Central memory CD8-positive, alpha-beta T cell (primary cell): ENCODE measurements at places on chromosomes 11 and 22.

DNA sequence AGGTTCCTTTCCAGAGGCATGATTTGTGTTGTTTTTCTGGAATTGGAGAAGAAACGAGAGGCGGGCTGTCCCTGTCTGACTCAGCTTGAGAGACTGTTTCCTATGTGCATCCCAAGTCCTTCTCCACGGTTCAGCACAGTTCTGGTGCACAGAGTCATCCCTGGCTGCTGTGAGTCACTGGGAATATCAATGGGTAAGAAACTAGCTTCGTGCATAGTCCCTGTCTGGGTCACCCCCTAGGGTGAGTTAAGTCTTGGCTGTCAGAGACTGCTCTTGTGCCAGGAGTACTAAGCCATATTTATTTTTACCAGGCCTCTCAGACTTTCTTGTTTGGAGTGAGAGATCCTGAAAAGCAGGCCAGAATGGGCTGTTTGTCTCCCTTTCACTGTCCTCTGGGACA lies 2.4 kb upstream of the LRP4 start:
- DNase-seq: no peak

DNA sequence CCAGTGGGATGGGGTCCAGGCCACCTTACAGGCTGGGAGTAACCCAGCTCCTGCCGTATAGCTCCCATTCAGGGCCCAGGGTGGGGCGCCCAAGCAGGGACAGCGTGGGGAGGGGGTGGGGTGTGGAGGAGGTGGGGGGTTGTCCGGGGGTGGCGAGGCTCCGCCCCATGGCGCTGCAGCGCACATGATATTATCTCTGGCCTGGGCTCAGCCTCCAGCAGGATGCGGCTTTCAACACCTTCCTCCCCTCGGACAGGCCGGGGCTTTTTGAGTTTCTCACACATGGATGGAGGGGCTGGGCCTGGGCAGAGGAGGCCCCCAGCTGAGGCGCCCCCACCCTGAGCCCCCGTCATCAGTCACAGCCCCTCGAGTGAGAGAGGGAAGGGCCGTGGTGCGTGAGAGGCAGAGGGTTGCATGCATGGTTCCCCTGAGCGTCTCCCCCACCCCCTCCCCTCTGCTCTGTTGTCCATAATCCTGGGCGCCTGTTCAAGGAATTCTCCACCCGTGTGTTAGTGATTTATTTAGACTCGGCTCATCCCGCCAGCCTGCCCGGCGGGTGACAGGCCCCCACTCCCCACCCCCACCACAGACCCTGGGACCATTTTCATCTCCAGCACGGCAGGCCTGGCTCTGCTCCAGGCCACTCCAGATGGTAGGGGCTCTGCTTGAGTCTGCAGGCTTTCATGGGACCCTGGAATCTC lies 44.9 kb downstream of the WNT11 start:
- DNase-seq: no peak

GRCh38 chr22:44586999-44587736 lies 89.1 kb upstream of the RTL6 start:
- DNase-seq: no peak

DNA sequence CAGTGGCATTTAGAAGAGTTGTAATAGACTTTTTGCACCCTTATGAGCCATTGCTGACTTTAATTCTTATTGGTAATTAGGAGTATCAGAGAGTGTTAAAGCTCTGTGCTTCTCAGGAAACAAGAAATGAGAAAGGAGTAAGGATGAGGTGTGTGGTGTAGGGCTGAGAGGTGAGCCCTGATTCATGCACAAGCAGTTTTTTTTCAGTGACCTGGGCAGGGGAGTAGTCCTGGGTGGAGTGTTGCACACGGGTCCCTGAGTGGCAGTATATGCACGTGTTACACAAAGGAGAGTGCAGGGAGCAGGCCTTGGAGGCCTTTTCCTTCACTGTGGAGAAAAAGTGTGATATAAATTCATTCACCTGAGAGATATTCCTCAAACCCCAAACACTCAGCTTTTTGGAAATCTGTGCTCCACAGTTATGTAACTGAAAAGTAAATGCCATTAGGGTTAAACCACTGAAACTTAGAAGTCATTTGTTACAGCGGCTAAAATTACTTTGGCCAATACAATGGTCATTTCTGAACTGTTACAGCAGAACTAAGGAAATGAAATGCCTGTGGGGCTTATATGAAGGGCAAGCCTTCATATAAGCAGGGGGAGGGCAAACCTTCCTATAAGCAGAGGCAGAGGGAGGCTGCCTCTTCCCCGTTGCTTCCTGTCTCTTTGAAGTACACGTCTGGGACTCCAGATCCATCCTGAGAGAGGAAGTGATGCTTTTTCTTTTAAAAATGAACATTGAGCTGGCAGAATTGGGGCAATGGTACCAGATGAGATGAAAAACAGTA lies 62.6 kb upstream of the OLFML1 start:
- DNase-seq: no peak

- DNase-seq: no peak
Measured at GRCh38 chr11:109756521-109756920, 334.5 kb downstream of the C11orf87 start.

- DNase-seq: no peak
Measured at GRCh38 chr11:107804971-107805370, 53.6 kb downstream of the SLC35F2 start.

- no peak for DNase-seq
Measured at GRCh38 chr11:130042093-130042591, 27.6 kb upstream of the APLP2 start.

- no peak for DNase-seq
Measured at GRCh38 chr11:6742260-6742659, 29.5 kb downstream of the OR2AG2 start.

GRCh38 chr11:79196950-79197349 lies 243.9 kb downstream of the TENM4 start:
- no peak for DNase-seq

- DNase-seq: no peak
Measured at GRCh38 chr11:2932850-2933251, 3.6 kb upstream of the PHLDA2 start.

DNA sequence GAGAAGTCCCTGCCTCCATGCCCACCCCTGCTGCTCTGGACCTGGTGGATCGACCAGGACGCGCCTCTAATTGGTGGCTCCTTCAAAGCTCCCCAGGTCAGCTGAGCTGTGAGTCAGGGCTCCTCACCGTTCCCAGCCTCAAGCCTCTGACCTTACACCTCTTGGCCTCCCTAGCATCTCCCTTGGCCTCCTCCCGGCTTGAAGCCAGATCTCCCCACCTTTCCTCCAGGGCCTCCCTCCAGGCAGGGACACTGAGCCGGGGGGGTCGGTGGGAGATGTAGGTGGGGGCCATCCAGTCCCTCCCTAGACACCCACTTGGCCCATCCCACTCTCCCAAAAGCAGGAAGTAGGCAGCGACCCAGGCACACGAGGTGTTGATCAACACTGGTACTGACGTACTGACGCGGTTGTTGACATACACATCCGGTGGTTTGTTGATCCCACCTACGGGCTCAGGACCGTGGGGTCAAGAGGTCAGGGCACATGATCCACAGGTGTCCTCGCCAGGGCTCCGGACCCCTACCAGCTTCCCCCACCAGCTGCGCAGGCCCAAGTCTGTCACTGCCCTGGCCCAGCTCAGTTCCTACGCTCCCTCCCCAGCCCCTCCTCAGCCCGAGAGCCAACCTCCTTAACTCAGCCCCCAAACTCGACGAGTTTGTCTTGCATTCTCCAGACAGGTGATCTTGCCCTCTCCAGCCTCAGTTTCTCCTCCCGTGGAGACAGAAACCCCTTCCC lies 802 bp downstream of the ATG2A start:
- DNase-seq: peak; percentile 44

DNA sequence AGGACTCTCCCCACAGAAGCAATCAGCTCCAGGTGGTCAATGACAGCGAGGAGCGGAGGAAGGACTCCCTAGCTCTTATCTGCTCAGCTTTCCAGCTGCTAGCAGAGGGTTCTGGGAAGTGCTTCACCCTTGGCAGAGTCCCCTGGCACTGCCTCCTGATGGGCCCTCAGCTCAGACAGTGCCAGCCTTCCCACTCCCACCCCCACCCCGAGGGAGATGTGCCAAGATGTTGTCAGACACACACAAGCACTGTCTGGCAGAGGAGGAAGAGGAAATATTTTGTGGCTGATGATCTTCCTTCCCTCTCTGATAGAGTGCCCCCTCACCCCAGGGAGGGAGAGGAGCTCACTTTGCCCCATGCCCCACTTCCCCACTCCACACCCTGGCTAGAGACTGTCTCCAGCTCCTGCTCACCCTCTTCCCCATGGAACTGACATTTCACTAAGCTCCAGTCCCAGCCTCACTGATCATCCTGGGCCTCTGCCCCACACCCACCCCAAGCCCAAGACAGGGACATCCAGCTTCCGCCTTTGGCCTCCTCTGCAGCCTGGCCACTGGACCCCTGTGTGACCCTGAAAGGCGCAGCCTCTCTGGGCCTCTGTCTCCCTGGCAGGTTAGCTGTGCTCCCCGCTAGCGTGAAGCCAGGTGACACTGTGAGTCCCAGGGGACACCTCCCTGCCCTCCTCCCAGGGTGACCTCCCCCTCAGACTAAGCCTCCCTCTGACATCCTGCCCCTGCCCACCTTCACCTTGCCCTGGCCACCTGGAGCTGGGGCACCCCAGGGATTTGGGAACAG lies 44.5 kb downstream of the SLCO2B1 start:
- DNase-seq: no peak

DNA sequence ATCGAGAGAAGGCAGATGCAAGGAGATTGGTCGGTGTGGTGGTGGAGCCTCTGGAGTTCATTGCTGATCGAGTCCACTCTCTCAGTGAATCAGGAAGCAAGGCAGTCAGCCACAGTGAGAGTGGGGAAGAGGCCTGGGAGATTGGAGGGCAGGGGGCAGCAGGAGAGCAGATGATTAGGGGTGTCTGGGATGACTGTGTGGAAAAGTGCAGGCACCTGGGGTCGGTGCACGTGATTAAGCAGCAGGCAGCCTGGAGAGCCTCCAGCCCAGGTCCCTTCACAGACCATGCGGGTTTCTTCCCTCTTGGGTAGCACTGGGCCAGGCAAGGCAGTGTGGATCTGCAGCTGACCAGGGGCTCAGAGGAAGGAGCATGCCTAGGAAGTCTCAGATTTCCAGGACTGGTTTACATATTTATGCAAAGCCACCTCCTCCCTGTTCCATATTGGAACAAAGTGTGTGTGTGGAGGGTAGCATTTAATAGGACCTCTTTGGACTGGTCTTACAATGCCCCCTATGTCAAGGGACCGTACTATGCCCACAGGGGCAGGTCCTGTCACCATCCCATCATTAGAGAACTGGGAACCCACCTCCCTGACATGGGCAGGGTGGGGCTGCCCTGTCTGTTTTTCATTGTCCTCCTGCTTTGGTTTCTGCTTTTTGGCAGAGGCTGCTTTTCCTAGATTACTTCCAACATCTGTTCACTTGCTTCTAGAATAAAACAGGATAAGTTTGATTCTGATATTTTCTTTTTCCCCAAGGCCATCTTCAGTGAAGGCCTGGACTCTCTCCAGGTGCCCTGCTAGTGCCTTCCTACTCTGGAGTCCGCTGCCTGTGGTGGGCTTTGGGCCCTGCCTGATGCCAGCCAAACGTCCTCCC lies 14.0 kb upstream of the GDPD5 start:
- DNase-seq: no peak

DNA sequence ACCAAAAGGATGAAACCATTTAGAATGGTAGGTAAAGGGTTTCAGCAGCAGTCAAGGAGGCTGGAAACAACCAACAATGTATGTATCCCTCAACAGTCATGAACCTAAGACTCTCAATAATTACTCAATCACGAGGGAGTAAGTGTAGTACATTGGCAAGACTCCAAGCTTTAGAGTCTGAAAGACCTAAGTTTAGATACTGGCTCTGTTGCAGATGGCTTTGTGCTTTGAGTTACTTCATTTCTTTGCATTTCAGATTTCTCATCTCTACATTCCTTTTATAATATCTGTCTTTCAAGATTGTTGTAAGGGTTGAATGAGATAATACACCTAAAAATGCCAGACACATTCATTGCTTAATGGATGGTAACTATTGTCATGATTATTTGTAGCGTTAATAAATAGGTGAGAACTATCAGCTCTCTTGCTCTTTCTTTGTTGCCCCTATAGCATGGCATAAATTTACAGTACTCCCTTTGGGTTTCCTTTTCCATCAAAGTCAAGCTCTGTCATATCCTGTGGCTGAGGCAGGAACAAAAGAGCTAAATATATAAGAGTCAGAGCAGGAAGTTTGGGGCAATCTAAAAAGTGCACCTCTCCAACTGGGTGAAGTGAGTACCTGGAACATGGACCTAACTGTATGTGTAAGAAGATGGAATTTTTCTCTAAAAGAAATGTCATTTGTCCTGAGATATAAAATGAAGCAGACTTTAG lies 228.2 kb upstream of the ZC3H12C start:
- DNase-seq: no peak

DNA sequence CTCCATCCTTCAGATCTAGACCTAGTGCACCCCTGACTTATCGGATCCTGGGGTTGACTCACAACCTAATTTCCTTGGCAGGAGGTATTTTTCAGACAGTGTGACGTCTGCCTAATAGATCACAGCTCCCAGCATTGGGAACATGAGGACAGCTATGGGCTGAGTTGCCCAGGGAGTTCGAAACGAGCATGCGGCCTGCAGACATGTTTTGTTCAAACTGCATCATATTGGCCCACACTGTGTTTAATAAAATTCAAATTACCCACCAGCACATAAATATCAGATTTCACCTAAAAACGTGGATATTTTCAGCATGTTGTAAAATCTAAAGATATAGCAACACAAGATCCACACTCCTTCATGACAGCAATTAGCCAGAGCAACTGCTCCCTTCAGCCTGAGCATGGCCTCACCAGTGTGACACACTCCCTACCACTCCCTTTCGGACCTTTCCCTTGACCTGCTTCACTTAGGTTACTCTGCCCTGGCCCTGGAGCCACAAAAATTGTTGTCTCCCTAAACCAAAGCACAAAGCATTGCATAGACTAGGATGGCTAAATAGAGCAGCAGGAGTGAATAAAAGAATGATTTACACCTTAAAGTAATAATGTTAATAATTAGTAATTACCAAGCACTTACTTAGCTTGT lies 53.6 kb upstream of the USP47 start:
- DNase-seq: no peak

- no peak for DNase-seq
Measured at GRCh38 chr11:35105319-35106079, 33.5 kb upstream of the CD44 start.

- no peak for DNase-seq
Measured at GRCh38 chr22:23403720-23404688, 176.1 kb downstream of the IGLL1 start.

DNA sequence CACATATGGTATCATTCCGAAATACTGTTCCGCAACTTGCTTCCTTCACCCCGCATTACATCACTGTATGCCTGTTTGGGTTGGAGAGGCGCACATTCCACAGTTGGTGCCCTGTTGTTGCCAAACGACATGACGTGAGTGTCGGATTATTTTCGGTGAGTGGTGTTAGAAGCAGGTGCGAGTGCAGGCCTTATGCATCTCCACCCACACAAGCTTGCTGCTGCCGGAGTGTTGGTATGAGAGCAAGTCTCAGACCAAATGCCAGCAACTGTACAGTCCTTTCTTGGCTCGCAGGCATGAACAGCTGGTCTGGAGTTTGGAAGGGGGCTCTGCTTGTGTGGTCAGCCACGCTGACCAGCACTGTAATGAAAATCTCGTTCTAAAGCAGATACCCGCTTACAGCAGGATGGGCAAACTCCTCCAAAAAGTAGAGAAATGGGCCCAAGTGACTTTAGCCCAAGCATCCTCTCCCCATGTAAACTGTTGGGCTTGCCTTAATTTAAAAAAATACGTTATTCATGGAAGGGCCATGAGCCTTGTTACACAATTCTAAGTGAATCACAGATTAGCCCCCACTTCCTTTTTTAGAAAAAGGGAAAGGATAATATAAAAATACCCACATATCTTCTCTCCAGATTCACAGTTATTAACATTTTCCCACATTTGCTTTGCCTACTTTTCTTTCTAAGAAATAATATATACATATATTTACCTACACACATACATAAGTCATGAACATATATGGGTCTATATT lies 48.7 kb upstream of the OR9Q1 start:
- DNase-seq: no peak

GRCh38 chr22:37979782-37980181 lies 4.6 kb downstream of the SOX10 start:
- DNase-seq: no peak
